ENCODE measurements at places on chromosomes 7 and 10.
A peak's percentile ranks its signal among the peaks of the same experiment; 100 is the strongest.

DNA sequence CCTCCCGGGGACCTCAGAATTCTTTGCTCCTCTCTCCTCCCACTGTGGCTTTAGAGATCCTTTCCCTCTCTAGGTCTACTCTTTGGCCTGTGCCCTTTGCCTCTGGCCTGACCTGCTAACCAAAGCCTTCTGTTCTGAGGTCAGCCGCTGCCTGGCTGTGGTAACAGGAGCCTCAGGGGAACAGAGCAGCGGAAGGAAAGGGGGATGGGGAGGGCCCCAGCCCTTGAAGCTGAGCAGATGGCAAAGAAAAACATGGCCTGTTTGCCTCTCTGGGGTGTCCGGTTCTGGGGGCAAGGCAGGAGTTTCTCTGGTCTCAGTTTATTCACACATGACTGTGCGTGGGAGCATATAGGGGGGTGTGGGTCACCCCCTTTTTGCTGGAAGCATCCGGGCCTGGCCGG, 28.2 kb downstream of the COL26A1 start:
- peak; percentile 21 for DNase-seq

DNA sequence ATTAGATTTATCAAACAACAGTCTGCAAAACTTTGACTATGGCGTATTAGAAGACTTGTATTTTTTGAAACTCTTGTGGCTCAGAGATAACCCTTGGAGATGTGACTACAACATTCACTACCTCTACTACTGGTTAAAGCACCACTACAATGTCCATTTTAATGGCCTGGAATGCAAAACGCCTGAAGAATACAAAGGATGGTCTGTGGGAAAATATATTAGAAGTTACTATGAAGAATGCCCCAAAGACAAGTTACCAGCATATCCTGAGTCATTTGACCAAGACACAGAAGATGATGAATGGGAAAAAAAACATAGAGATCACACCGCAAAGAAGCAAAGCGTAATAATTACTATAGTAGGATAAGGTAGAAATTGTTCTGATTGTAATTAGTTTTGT, 31.4 kb downstream of the LRRC17 start:
- DNase-seq: no peak

- no peak for DNase-seq
Measured at GRCh38 chr10:131683281-131683861, 217.4 kb upstream of the PPP2R2D start.

GRCh38 chr7:13286916-13287315, 599.5 kb downstream of the ARL4A start:
- DNase-seq: no peak

All from activated naive CD4-positive, alpha-beta T cell treated with anti-CD3 and anti-CD28 coated beads, Interleukin-2, amount 50 U/mL, for 16 hours (primary cell).